ENCODE measurements at places on chromosomes 6 and 20.

GRCh38 chr6:7706269-7706668 is 19.6 kb upstream of the BMP6 start:
- DNase-seq = no peak

DNA sequence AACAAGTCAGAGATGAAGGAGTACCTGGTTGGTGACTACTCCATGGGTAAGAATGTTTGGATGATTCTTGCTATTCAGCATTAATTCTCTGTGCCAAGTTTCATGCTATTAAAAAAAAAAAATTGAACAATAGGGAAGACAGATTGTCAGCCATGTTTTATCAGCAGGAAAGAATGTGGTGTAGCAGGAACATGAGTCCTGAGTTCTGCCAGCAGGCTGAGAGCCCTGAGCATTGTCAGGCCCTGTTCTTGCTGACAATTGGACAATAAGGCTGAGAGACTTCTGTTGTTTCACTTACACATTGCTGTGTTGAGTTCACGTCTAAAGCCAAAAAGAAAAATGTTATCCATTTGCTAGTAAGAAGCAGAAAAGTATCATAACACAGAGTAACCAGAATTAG is 70.4 kb upstream of the SMIM28 start:
- DNase-seq = no peak

DNA sequence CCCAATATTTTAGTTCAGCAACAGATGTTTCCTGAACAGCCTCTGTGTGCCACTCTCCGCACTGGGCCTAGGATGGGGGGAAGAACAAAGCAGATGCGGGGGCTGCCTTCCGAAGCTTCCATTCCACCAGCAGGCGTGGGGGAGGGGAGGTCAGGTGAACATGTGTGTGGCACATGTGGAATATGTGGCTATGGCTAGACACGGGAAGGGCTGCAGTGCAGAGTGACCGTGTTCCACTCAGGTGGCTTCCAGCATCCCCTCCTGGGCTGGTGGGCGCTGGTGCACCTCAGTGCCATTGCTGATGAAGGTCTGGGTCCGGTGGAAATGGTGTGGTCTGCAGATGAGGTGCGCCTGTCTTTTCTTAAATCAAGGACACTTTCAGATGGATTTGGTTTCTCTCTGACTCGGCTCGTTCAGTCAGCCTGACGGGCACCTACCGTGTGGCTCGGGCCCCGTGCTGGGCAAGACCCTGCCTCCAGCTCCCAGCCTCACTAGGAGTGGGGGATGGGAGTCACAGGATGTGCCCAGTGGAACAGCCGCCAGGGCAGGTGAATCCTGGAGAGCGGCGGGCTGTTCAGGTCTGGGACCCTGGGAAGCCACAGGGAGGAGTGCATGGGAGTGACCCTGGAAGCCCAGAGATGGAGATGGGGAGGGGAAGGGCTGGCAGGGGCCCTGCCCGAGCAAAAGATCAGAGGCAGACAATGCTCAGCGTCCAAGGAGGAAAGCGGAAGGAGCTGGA is 111.0 kb downstream of the SYCP2 start:
- no peak for DNase-seq

GRCh38 chr6:4280031-4280430 is 144.7 kb upstream of the ECI2 start:
- DNase-seq = no peak

GRCh38 chr6:7669742-7670141 is 56.2 kb upstream of the BMP6 start:
- DNase-seq = no peak

DNA sequence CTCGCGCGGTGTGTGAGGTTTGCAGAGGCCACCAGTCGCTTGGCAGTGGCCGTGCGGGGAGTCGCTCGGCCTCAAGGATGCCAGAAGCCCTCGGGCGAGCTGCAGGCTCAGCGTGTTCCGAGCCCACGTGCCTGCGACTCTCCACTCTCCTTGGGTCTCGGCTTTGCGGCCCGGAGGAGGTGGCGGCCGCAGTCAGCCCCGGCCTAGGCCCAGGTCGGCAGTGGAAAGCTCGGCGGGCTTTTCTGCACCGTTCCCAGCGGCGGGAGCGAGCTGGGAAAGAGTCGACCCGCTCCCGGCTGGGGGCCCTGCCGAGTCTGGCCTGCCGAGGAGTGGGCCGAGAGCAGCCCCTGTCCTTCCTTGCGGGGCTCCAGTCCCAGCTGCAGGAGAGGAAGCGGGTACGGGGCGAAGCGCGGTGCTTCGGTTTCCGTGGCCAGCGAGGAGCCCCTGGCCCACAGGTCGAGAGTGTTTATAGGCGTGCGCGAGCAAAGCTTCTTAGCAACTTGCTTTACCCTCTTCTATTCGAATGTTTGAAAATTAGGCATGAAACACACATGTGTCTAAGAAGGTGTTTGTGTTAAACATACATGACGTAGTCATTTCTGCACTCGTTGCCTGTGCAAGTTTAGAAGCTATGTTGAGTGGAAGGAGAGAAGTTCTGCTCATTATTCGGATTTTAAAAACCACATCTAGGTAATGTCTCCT is 5.6 kb downstream of the FOXC1 start:
- DNase-seq = no peak

DNA sequence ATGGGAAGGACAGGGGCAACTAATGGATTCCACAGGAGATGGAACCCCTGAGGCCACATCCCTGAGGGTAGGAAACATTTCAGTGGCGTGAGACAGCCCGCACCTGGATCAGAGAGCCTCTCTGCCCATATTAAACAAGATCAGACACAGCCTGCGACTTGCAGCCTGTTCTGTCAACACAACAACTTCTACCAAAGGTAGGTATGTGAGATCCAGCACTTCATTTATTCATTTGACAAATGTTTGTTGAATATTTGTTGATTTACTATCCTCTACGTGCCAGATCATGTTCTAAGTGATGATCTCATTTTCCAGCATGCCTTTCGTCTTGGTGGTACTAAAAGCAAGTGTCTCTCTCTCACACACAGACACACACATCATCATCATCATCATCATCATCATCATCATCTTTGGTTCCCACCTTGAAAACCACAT is 43.2 kb upstream of the NT5E start:
- no peak for DNase-seq

- DNase-seq = peak; percentile 64
Measured at GRCh38 chr20:58306421-58307261, 2.9 kb upstream of the RAB22A start.

- no peak for DNase-seq
Measured at GRCh38 chr6:3320238-3320811, 61.6 kb downstream of the PSMG4 start.

DNA sequence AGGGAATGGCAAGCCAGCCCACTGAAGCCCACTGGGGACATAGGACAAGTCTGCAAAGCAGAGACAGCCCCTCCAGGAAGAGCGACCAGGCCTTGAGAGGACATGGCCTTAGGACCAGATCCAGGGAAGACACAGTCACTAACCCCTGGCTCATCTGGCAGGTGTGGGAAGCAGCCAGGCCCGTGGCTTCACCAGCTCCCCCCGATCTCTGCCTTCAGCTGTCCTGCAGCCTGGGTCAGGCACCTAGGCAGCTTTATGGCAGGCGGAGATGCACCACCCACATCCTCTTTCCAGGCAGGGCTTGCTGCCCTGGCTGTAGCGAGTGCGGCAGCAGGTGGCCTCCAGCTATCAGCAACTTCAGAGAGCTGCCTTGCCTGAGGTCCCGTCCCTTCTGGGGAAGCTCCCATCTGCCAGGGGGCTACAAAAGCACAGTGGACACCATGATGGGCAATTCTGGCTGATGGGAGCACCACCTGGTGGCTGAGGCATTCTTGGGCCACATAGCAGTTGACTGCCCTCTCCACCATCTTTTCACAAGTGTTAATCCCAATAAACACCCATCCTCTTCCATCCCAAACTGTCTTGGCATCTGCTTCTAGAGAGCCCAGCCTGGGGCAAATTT is 85.8 kb downstream of the DZANK1 start:
- DNase-seq = no peak

- DNase-seq = no peak
Measured at GRCh38 chr6:22221630-22222029, 75.2 kb downstream of the PRL start.

GRCh38 chr20:41510847-41511450 is 107.2 kb downstream of the CHD6 start:
- no peak for DNase-seq

GRCh38 chr6:23175391-23175790 is 606.0 kb downstream of the HDGFL1 start:
- no peak for DNase-seq

DNA sequence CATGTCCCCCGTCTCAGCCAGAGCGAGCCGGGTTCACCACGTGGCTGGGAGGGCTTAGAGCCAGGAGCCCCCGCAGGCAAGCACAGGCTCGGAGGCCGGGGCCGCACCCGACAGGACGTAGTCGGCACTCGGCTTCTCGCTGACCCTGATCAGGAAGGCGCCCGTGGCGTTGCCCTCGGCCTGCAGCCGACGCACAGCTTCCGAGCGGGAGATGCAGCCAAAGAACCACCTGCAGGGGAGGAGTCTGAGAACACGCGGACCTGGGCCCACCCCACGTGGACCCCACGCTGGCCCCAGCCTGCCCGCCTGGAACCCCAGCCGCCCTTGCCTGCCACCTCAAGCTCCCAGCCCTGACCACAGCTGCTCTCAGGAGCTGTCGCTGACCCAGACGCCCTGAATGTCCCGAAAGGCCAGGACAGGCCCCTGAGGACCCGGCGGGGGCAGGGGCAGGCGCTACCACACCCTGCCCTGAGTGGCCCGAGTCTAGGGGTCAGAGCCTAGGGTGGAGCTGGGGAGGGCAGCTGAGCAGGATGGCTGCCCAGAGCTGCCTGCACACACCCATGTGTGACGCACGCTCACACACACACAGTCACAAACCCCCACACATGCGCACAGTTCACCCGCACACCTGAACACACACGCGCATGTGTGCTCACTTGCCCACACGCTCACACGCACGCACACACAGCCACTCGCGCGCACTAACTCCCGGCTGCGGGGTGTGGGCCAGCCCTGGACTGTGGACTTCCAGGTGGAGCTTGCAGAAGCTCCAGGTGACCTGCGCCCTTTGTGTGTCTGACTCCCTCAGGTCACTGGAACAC is 2.1 kb downstream of the PTK6 start:
- no peak for DNase-seq

- no peak for DNase-seq
Measured at GRCh38 chr6:105485456-105485855, 82.6 kb upstream of the PREP start.

- DNase-seq = no peak
Measured at GRCh38 chr6:21840428-21840827, 246.9 kb downstream of the SOX4 start.

GRCh38 chr6:33848484-33848883 is 44.7 kb upstream of the MLN start:
- DNase-seq = no peak

- DNase-seq = no peak
Measured at GRCh38 chr6:51350308-51350904, 531.7 kb downstream of the TFAP2B start.

GRCh38 chr6:7532232-7532631 is 9.2 kb upstream of the DSP start:
- no peak for DNase-seq

DNA sequence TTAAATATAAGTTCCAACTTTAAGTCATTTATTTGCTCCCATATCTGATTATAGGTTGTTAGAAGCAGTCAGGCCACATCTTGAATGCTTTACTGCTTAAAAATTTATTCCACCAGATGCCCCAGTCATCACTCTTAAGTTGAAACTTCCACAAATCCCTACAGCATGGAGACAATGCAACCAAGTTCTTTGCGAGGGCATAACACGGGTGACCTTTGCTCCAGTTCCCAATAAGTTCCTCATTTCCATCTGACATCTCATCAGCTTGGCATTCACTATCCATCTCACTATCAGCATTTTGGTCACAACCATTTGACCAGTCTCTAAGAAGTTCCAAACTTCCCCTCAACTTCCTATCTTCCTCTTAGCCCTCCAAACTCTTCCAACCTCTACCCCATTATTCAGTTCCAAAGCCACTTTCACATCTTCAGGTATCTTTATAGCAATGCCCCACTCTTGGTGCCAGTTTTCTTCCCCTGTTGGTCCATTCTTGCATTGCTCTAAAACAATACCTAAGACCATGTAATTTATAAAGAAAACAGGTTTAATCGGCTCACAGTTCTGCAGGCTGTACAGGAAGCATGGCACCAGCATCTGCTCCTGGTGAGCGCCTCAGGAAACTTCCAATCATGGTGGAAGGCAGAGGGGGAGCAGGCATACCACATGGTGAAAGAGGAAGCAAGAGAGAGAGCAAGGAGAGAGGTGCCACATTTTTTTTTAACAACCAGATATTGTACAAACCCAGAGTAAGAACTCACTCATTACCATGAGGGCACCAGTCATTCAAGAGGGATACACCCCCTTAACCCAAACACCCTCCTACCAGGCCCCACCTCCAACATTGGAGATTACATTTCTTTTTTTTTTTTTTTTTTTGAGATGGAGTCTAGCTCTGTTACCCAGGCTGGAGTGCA is 15.9 kb upstream of the ITPR3 start:
- no peak for DNase-seq

GRCh38 chr6:117501722-117502121 is 19.2 kb downstream of the DCBLD1 start:
- DNase-seq = no peak

GRCh38 chr20:49185071-49185761 is 2.9 kb downstream of the STAU1 start:
- no peak for DNase-seq

- DNase-seq = no peak
Measured at GRCh38 chr6:107360476-107360875, 98.9 kb downstream of the PDSS2 start.

DNA sequence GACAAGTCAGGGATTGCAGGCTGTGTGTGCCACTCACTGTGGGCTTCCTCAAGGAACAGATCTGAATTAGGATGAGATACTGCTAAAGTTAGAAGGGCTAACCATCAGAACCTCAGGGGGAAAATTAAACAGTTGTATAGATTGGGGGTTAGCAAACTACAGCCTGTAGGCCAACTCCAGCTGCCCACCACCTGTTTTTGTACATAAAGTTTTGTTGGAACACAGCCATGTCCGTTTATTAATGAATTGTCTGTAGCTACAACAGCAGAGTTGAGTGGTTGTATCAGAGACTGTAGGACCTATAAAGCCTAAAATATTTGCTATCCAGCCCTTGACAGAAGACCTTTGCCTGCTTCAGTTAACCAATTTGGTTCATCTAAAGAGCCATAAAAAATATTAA is 127.2 kb upstream of the ECI2 start:
- DNase-seq = no peak

DNA sequence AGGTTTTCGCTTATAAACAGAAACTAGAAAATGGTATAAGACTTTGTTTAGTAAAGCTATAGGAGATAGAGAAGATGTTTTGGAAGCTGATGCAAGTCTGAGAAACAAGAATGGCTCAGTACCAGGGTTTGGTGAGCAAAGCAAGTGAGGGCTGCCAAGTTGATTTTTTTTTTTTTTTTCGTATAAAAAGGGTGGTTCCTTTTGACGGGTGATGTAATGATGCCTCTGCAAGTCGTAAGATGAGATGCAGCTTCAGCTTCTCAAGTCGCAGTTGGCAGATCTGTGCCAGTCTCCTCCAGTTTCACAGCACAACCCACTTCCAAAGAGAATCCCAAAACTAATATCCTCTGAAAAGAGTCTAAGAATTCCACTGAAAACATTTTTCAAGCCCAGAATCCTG is 252.8 kb upstream of the CDH4 start:
- DNase-seq = no peak

GRCh38 chr6:78799682-78800081 is 67.7 kb upstream of the IRAK1BP1 start:
- DNase-seq = no peak

- no peak for DNase-seq
Measured at GRCh38 chr6:157070403-157071107, 252.8 kb downstream of the TMEM242 start.

Data from urothelium cell line (cell line).